ENCODE measurements at places on chromosomes 13 and 19.

DNA sequence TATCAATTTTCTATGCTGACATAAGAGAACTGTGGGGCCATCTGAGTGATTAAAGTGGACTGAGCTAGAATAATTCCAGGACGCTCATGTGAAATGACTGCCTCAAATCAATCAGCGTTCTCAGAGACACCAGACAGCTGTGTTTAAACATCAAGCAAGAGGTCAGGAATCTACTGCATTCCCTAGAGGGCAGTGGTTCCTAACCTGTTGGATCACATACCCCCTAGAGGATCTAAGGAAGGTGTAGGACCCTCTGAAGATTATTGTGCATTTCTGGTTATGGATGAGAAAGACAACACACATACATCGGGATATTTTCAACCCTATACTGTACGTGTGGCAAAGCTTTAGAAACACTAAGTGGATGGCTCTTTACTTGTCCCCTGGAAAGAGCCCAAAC is 51.8 kb upstream of the FREM2 start:
- DNase-seq, result no peak

- DNase-seq, result peak; percentile 20
Observed at GRCh38 chr19:47284324-47284899, 9.7 kb downstream of the INAFM1 start.

GRCh38 chr19:8305798-8306197 is 2.4 kb downstream of the CD320 start:
- no peak for DNase-seq

DNA sequence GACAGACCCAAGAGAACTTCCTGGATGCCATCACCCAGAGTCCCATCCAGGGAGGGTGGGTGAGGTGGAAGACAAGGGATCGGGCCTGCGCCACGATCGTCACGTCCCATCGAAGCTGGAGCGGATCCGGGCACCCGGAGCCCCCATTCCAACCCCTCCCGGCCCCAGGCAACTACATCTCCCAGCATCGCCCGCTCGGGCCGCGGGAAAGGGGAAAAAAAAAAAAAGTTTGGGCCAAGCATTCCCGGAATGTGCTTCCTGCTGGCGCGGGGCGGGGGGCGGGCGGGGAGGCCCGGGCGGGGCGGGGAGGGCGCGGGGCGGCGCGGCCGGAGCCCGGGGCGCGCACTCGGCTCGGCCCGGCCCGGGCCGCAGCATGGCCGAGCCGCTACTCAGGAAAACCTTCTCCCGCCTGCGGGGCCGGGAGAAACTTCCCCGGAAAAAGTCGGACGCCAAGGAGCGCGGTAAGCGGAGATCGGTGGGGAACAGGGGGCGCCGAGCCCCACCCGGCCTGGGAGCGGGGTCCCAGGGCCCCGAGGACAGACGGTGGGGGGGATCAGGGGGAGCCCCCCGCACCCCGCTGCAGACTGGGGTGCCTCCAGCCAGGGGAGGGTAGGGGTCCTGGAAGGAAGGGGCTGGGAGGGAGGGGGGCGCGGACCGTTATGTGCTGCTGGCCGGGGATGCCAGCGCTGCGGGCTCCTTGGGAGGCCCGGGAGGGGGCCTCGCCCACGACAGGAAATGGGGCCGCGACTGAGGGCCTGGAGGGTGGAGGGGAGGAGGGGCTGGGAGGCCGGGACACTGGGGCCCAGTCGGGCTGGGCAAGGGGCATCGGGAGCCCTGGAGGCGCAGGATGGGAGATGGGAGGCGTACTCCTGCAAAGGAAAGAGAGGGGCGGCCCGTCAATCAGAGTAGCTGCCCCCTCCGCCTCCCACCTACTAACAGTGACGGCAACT is at the start of gene SYDE1:
SYDE1 (plus strand) TSS at position 341 of the 950 bp plus-strand sequence; CDS start at position 374, 33 bp downstream.
- no peak for DNase-seq

DNA sequence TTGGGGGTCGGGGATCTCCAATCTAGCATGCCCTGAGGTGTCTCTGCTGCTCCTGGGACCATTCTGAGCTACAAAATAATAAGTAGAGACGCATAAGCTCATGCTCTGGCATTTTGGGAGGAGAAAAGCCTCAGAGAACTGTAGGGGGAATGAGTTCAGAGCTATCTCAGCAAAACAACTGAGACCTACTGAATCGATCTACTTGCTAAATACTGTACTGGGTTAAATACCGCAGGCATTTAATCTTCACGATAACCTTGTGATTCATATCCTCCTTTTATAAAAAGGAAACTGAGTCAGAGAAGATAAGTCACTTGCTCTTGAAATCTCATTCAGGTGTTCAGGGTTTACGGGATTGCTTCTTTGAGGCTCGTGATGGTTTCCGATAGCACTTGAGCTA is 468.1 kb downstream of the FGF9 start:
- DNase-seq, result no peak

- no peak for DNase-seq
Observed at GRCh38 chr13:27997904-27998522, 9.5 kb upstream of the URAD start.

- no peak for DNase-seq
Observed at GRCh38 chr13:101354895-101355294, 61.4 kb downstream of the NALCN start.

- no peak for DNase-seq
Observed at GRCh38 chr19:41501854-41502253, 58.9 kb downstream of the ERICH4 start.

GRCh38 chr13:61738236-61738750 is 322.6 kb upstream of the PCDH20 start:
- no peak for DNase-seq

DNA sequence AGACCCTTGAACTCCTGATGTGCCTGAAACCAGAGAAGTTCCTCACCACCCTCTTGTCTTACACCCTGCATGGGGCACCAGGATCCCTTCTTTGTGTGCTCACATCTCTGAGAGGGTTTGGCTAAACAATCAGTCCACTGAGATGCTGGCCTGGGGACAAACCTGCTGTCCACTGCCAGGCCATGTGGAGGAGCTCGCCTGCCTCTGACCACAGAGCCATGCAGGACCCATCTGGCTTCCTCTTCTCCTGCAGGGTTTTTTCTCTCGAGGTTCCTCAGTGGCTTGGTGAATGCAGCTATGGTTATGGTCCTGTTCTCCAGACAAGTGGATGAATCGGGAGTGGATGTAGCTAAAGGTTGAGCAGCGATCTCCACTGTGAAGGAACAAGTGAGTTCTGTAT is 49.1 kb upstream of the MEDAG start:
- DNase-seq, result no peak

DNA sequence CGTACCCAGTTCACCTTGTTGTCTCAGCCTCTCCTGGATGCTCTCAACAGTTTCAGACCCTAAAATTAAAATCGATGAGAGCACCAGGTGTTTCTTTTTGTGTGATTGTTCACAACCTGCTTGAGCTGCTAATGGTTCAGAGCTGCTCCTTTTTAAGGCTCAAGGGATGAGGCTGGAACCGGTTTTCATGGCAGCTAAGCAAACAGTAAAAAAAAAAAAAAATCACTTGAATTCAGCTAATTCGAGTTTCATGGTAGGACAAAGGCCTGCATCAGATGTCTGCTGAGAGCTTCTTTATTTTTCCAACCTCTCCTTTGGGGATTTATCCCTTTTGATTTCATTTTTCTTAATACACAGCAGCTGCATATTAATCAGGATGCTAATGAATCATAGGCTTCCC is 6.5 kb downstream of the SYCE2 start:
- DNase-seq, result no peak

DNA sequence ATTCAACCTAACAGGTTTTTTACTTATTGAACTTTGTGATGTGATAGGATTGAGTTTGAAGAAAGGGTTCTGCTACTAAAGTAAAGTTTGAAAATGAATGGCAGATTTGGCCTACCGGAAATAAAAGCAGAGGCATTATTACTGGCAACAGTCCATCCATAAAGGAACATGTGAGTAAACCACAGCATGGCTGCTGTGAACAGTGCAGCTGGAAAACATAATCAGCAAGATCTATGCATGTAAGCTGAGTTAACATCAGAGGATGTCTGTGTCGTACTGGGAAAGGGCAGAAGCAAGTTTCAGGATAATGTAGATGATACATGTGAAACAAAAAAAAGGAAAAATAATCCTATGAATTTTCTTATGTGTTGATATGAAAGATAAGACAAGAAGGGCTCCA is 87.6 kb downstream of the CYSLTR2 start:
- no peak for DNase-seq

GRCh38 chr19:7705387-7706187 is 3.7 kb upstream of the FCER2 start:
- no peak for DNase-seq

DNA sequence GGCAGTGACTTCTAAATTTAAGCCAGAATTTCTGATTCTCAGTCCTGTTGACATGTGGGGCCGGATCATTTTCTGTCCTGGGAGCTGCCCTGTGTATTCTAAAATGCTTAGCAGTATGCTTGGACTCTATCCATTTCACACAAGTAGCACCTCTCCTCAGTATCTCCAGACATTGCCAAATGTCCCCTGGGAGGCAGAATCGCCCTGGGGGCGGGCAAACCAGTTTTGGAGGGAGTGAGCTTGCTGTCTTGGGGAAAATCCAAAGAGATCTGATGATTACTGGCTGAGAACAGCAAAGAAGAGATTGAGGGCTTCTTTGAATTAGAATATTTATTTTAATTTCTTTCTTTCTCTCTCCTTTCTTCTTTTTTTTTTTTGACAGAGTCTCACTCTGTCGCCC is 16.4 kb downstream of the VAV1 start:
- no peak for DNase-seq

- DNase-seq, result no peak
Observed at GRCh38 chr13:30466358-30466714, 600 bp upstream of the HMGB1 start.

Data from occipital lobe (tissue), 3 donors.